ENCODE measurements at places on chromosomes 16 and 17. TPM values are rescaled to one million over a fixed set of nuclear protein-coding genes. Genes with fewer than 3 reads are reported as not detected.

GRCh38 chr17:79002291-79002690, 7.3 kb downstream of the CANT1 start:
- no peak for DNase-seq

DNA sequence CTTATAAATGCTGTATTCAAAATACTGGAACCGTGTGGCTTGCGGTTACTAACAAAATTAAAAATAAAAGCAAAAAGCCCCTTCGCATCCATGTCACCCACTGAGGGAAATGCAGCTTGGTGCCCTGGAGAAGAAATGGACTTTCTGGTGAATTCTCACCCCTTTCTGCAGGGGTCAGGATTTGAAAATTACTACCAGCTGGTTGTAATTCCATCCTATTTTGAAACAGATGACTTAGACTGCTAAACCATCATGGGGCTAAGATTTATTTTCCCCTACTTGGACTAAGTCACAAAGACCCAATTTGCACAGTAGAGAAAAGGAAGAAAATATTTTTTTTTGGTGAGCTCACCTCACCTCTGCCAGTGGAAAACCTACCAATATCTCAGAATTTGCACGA, 111.4 kb upstream of the MYOCD start:
- no peak for DNase-seq

Gene CA5A
- not detected for total RNA-seq

DNA sequence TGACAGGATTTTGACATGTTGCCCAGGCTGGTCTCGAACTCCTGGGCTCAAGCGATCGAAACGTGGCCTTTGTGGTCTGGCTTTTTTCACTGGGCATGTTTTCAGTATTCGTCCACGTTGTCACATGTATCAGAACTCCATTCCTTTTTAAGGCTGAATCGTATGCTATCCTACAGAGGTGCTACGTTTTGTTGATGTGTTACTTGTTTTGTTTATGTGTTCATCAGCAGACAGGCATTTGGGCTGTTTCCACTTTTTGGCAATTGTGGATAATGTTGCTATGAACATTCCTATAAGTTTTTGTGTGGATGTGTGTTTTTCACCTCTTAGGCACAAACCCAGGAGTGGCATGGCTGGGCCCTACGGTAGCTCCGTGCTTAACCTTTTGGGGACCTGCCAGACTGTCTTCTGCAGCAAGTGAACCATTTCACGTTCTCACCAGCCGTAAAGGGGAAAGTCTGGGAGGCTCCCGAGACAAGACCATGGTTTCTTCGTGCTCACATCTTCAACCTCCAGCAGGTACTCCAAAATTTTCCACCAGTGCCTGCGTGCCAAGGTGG, 26.9 kb downstream of the ADCY9 start:
- DNase-seq, result no peak

Gene TM4SF5
- not detected for total RNA-seq

GRCh38 chr17:7380855-7381683, at the start of gene TNK1:
TNK1 (plus strand) TSS chr17:7381089; CDS start chr17:7382927, 1,838 bp downstream.
- DNase-seq, result no peak

- DNase-seq, result no peak
These were observed at the start of gene SULT1A2 for GRCh38 chr16:28596840-28597691. SULT1A2 (minus strand) TSS chr16:28597050; CDS start chr16:28595930, 1,120 bp downstream.

DNA sequence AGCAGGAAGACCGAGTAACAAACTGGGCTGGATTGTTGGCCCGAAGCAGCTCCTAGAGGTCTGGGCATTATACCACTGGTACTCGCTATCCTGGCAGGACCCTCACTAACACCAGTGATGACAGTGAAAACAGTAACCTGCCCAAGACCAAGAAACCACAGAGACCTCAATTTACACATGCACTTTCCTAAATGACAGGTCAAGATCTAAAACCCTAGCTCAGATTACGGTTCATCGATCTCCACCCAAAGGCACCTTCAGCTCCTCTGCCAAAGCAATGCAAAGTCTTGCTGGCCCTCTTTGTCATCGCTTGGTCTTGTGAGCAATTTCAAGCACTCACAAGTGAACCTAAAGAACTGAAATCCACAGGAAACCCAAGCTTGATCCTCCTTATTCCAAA, 1.5 kb downstream of the PIP4K2B start:
- no peak for DNase-seq

All from Panc1 (cell line).